SK-N-DZ (cell line): ENCODE measurements at places on chromosomes 2 and 18.

DNA sequence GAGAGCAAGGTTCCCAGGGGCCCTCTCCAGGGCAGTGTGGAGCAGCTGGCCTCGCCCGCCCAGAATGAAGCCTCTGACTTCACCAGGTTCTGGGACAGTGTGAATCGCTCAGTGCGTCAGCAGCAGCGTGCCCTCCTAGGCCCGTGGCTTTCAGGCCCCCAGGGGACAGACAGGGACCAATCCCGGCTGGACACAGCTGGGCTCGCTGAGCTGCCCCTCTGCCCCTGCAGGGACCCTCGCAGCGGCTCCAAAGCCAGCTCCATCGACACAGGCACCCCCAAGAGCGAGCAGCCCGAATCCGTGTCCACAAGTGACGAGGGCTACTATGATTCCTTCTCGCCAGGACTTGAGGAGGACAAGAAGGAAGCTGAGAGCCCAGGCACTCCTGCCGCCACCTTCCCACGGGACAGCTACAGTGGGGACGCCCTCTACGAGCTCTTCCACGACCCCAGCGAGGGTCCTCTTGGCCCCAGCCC, 7.6 kb downstream of the AMER3 start:
- DNase-seq, result no peak

DNA sequence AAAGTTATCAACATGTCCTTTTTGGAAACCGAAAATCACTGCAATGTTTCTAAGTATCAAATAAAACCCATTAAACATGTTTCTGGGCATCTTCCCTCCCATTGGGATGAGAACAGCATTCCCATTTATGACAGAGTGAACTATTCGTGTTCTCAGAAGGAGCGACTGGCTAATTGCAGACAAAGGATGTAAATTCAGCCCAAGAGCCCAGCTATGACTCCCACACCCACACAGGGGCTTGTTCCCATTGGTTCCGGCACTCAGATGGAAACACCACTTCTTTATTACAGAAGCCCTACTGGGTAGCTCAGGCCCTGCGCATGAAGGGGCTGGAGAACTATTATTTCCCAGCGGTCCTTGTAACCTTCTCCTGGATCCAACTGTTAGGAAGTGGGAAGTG, 16.6 kb upstream of the NPAS2 start:
- DNase-seq, result no peak

- no peak for DNase-seq
Observed at GRCh38 chr2:48707466-48707865, 48.1 kb downstream of the LHCGR start.

GRCh38 chr2:173547499-173547898, 192.8 kb downstream of the CDCA7 start:
- DNase-seq, result no peak
